ENCODE measurements at places on chromosomes 1 and 21.

DNA sequence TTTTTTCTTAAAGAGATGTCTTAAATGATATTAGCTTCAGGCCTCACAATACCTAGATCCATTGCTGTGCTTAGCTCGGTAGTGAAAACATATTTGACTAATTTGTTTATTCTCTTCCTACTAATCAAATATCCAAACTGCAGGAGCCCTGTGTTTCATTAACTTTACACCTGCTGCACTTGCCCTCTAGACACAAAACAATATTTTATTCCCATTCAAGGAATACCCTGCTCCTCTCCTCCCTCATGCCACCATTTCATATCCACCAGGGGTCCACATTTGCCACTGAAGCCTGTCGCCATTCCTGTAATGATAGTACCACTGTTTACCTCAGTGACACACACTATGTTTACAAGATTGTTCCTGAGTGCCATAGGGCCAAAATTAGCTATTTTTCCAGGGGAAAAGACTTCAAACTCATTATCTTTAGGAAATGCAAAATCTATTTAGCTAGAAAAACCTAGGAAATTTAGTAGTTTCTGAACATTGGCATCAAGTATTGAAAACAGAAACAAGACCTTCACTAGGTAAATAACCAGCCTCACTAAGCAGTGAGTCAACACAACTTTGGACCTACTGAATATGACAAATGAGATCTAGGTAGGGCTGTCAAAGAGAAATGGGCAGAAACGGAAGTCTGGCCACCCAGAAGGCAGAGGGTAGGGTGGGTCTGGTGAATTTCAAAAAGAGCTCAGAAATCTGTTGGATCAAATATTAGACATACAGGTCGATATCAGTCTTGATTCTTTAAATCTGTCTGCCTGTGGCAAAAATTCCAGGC is 134.6 kb upstream of the KCNK1 start:
- no peak for DNase-seq

DNA sequence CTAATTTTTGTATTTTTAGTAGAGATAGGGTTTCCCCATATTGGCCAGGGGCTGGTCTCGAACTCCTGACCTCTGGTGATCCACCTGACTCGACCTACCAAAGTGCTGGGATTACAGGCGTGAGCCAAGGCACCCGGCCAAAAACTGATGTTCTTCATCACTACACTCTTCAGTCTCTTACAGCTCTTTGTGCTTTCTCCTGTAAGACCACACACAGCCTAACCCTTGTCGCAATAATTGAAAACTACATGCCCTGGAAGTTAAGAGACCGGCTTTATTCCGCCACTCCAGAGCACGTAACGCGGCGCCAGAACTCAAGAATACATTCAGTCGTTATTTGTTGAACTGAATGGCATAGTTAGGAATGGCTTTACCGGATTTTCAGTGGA is 552 bp downstream of the GPATCH4 start:
- no peak for DNase-seq

DNA sequence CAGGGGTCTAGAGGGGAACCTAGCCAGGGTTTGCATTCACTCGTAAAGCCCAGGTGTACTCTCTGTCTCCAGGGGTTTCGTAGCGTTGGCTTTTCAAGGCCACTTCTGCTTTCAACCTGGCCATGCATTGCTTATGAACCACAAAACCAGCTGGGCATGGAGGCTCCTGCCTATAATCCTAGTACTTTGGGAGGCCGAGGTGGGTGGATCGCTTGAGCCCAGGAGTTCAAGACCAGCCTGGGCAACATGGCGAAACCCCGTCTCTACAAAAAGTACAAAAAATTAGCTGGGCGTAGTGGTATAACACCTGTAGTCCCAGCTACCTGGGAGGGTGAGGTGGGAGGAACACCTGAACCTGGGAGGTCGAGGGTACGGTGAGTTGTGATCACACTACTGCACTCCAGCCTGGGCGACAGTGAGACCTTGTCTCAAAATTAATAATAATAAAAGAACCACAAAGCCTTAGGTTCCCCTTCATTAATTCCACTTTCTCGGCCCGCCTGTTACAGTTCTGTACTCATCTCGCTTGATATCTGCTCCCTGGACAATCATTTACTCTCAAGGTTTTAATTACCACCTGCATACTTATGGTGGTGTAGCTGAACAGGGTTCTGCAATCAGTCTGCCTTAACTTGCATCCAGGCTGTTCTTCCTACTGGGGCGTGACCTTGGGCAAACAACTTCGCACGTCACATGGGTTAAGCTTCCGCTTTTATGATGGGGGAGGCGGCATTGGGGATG is 6.1 kb downstream of the SLC16A4 start:
- DNase-seq, result no peak

DNA sequence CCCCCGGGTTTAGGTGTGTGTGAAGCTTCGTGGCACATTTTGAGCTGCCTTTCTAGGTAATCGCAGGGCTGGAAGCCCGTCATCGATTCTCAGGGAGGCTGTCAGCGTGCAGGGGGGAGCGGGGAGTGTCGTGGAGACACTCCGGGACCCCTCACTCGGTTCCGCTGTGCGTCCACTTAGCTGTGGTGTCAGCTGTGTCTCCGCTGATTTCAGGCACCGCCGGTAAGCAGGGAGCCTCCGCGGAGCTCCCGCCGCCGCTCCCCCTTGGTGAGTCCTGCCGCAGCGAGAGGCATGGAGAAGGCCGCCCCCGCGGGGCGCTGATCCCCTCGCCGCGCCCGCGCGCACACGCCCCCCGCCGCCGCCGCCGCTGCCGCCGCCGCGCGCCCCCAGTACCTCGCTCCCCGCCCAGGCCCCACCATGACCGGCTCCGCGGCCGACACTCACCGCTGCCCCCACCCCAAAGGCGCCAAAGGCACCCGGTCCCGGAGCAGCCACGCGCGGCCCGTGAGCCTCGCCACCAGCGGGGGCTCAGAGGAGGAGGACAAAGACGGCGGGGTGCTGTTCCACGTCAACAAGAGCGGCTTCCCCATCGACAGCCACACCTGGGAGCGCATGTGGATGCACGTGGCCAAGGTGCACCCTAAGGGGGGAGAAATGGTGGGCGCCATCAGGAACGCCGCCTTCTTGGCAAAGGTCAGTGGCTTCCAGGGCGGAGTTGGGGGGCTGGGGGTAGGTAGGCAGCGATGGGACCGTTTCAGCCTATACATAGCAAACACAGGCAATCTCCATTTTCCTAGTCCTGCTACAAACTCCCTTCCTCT is 995 bp downstream of the VASH2 start:
- no peak for DNase-seq

GRCh38 chr1:160011781-160012180 is 20.0 kb downstream of the PIGM start:
- no peak for DNase-seq

DNA sequence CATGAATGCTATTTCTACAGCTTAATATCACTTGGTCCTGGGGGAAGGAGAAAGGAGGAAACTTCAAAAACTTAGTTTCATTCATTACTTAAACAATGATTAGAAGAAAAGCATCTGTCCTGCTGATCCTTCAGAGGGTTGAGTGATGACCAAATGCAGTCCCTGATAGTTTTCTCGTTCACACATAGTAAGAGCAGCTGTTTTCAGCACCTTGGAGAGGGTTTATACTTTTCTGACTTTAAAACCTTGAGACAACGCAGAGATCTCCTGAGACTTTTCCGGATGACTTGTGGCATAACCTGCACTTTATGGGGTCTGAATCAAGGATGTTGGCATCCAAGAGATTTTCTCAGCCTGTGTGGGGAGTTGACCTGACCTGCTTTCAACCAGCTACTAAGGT is 94.0 kb upstream of the KCND3 start:
- DNase-seq, result peak; percentile 6

All from fibroblast of skin of right quadriceps (primary cell).